NCI-H1694 (cell line): ENCODE measurements at places on chromosomes 6 and 20.

DNA sequence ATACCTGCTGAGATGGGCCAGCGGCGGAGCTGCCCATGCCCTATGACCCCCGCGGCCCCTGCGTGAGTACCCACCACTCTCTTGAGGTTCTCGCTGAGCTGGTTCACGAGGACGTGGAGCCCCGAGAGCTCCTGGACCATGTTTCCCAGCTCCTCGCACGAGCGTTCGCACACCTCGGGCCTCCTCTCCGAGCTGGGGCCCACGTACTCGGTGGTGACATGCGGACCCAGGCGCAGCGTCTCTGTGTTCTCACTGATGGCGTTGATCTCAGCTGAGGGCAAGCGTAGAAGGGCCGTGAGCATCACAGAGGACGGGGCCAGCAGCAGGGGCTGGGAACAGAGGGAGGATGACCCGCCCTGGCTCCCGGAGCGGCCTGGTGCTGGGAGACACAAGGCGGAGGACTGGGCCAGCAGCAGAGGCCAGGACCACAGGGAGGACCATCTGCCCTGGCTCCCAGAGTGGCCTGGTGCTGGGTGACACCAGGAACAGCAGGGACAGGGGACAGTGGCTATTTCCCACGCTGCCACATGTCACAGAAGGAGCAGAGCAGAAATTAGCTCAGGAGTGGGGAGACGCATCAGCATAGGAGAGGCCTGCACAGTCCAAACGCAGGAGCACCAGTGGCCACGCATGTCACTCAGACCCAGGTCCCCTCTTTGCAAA is 11.8 kb downstream of the THBS2 start:
- no peak for DNase-seq

DNA sequence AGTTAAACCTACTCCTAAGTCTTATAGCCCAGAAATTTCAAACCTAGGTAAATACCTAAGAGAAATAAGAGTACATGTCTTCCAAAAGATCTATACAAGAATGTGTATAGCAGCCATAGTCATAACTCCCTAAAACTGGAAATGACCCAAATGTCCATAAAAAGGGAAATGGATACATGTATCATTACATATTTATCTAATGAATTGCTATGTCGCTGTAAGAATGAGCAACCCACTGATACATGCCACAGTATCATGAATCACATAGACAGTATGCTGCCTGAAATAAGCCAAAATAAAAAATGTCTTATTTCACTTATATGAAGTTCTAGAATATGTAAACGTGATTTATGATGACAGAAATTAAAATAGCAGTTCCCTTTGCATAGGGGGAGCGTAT is 679.5 kb downstream of the MAFB start:
- DNase-seq = no peak

GRCh38 chr6:82651845-82652335 is 288.3 kb downstream of the TPBG start:
- no peak for DNase-seq

DNA sequence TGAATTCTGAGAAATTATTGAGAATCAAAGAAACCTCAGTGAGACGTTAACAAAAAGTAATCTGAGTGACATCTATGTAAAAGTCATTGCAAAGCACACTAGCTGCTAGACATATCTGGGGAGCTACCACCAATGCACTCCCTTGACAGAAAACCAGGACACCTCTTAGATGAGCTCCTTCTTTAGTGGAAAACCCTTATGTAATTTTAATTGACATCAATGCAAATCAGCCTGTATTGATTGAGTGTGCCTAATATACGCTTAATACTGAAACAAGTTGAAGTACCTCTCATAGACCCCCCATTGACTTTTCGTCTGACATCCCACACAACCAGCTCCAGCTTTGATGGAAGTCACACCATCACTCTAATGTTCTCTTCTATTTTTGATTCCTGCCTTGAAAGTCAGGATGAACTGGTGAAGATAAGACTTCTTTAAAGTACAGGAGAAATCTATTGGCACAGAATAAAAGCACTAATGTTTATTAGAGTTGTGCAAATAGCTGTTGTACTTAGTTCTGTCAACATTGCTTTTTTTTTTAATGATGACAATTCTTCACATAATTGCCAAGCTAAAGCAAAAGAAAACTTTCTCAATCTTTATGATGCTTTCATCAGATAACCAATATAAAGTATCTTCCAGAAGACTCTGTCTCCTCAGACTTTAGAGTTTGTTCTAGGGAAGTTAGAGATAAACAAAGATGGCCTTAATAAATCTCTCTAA is 98.0 kb upstream of the FAM8A1 start:
- no peak for DNase-seq

DNA sequence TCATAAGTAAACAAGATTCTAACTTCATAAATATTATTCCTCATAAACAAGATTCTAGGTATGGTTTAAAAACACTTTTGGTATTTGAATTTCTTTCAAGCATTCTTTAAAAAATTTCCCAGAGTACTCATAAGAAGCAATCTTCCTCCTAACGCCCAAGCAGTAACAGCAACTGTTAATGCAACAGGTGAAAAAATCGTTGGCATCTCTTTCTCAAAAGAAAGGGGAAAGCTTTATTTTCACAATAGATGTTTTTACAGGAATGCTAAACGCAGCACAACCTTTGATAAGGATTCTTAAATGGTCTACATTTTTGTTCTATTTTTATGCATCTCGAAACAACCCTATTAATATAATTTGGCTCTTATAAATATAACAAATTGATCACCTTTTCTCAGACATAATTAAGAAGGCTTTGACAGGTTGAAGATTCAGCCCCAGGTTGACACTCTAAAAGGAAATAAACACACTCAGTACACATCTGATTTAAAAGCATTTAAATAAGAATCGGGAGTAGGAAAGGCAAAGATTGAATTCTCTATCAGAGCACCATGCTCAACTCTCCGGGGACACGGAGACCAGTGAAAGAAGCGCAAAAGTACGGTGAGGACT is 634 bp downstream of the AHI1 start:
- DNase-seq = no peak
